ENCODE measurements at places on chromosomes 6 and 20.

DNA sequence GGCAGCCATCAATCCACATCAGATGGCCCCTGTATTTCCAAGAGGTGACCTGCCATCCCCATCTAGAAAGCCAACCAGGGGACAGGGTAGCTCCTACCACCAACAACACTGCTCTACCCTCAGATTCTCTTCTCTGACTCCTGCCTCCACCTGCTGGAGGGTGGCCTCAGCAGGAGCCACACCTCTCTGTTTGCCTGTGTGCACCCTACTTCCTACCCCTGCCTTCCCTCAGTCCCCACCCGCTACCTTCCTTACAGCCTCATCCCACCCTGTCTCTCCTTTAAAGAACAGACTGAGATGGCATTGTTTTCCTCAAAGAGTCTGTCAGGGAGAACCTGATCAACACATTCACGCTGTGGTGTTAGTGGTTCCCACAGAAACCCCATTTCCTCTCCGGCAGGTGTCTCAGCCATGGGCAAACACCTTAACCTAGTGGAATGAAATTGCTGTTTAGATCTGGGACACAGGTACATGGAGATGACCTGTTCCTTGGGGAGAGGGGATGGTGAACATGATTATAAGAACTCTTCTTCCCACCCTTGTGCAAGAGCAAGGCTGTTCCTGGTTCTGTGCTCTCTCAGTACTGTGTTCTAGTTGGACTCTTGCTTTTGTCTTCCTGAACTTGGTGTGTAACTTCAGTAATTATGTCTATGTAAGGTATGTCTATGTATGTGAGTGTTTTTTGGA lies 1.8 kb downstream of the ENTPD6 start:
- DNase-seq, result no peak

DNA sequence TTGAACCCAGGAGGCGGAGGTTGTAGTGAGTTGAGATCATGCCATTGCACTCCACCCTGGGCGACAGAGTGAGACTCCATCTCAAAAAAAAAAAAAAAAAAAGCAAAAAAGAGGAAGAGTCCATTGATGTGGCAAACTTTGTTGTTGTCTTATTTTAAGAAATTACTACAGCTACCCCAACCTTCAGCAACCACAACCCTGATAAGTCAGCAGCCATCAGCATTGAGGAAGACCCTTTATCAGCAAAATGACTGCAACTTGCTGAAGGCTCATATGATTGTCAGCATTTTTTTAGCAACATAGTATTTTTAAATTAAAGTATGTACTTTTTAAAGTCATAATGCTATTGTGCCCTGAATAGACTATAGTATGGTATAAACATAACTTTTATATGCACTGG lies 48.8 kb downstream of the ZFP64 start:
- no peak for DNase-seq

DNA sequence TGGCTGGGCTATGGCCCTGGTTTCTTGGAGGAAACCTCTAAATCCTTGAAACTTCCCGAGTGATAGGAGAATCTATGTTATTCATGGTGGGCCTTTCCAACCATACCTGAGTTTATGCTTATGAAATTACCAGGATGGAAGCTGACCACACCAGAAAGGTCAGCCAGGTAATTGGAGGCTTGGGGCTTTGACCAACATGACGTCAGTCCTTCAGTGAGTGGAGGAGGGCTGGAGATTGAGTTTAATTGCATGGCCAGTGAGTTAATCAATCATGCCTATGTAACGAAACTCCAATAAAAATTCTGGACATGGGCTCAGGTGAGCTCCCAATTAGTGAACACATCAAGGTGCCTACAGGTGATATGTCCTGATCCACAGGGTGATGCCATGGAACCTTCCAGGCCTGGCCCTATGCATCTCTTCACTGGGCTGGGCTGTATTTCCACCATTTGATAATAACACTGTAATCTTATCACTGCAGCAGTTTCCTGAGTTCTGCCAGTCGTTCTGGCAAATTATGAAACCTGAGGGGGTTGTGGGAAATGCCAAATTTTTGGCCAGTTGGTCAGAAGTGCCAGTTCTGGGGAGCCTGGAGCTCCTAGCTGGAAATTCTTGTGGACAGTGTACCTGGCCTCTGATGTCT lies 106.5 kb downstream of the CDH26 start:
- DNase-seq, result no peak

- no peak for DNase-seq
Observed at GRCh38 chr20:33148040-33148439, 19.9 kb upstream of the BPIFA2 start.

- no peak for DNase-seq
Observed at GRCh38 chr6:67558985-67559384, 1076.1 kb upstream of the ADGRB3 start.

DNA sequence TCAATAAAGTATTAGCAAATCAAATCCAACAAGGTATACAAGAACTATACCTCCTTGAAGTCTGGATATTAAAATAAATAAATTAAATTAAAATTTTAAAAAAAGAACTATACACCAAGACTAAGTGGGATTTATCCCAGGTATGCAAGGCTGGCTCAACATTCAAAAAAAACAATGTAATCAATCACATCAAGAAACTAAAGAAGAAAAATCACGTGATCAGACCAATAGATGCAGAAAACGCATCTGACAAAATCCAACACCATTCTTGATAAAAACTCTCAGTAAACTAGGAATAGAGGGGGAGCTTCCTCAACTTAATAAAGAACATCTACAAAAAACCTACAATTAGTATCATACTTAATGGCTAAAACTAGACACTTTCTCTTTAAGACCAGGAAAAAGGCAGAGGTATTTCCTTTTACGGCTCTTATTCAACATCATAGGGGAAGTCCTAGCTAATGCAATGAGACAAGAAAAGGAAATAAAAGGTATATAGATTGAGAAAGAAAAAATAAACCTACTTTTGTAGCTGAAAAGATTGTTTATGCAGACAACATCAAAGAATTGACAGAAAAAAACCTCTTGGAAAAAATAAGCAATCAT lies 35.0 kb downstream of the RANBP9 start:
- no peak for DNase-seq

GRCh38 chr20:31712564-31713311 lies 9.9 kb downstream of the BCL2L1 start:
- no peak for DNase-seq

DNA sequence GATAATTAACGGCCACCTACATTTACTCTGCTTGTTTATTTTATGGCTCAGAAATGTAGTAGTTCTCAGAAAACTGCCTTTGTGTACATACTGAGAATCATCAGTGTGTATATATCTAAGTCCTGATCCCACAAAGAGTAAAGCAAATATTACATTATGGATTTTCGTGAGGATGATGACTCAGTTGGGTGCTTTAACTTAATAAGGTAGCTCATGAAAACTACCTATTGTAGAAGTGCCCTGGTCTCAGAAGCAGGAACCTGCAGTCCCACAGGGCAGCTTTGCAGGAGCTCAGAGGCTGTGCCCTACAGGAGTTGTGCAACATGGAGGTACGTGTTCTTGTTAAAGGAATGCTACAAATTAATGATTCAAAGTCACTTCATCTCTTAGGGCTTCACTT lies 108.2 kb downstream of the PLG start:
- DNase-seq, result no peak

DNA sequence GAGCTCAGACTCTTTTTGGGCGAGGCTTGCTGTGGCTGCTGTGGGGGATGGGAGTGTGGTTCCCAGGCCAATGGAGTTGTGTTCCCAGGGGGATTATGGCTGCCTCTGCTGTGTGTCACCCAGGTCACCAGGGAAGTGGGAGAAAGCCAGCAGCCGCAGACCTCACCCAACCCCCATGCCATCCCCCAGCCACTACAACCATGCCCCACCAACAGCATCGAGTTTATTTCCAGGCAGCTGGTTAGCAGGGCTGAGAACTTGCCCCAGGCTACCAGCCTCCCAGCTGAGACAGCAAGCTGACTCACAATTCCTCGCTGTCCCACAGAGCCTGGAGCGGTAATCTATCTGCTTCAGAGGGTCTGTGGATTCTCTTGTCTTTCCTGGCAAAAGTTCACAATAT lies 331.7 kb downstream of the FRK start:
- DNase-seq, result no peak

GRCh38 chr20:59770851-59771250 lies 162.6 kb downstream of the SYCP2 start:
- DNase-seq, result no peak

Data from stimulated activated effector memory CD8-positive, alpha-beta T cell treated with anti-CD3 and anti-CD28 coated beads, Interleukin-12 subunit alpha, Interleukin-12 subunit beta, amount 100 ng/mL, for 72 hours (primary cell).